ENCODE measurements at places on chromosomes 16 and 17. TPM values are rescaled to one million over a fixed set of nuclear protein-coding genes. Genes with fewer than 3 reads are reported as not detected.

Gene RFFL
- total RNA-seq, result 13.4 TPM

Gene CD300H
- total RNA-seq, result not detected

Gene TMEM114
- total RNA-seq, result not detected

Gene DHRS7C
- total RNA-seq, result not detected

Gene FSCN2
- total RNA-seq, result 5.1 TPM

Gene HNF1B
- 0.19 TPM for total RNA-seq

Gene LLGL2
- total RNA-seq, result 0.58 TPM

Gene G6PC1
- not detected for total RNA-seq

Gene CNTROB
- total RNA-seq, result 18.0 TPM

Gene KRT36
- not detected for total RNA-seq
